NCI-H524 (cell line): ENCODE measurements at places on chromosomes 1 and 21.
A peak's percentile ranks its signal among the peaks of the same experiment; 100 is the strongest.

- DNase-seq = no peak
Observed at GRCh38 chr1:200653022-200653462, 16.7 kb downstream of the DDX59 start.

GRCh38 chr1:162832470-162832869 lies 28.5 kb downstream of the CCDC190 start:
- no peak for DNase-seq

- DNase-seq = no peak
Observed at GRCh38 chr1:84988588-84988987, 8.3 kb downstream of the MCOLN2 start.

DNA sequence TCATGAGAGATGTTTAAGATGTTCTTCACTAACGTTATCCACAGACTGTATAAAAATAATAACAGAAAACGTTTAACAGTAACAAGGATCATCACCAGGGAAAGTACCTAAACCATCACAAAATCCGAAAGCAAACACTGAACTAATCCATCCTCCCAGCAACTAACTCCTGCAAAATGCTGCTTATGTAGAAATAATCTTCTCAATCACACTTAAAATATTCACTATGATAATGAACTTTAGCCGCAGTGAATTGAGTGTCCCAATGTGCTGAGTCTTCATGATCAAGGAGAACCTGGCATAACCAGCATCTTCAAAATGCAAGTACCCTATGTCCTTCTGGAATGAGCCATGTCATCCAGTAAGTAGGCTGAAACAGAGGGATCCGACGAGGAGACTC lies 166.1 kb downstream of the LTN1 start:
- no peak for DNase-seq

GRCh38 chr1:84972377-84972987 lies 24.4 kb downstream of the MCOLN2 start:
- no peak for DNase-seq

- DNase-seq = no peak
Observed at GRCh38 chr1:21451981-21452411, 12.1 kb downstream of the NBPF3 start.

DNA sequence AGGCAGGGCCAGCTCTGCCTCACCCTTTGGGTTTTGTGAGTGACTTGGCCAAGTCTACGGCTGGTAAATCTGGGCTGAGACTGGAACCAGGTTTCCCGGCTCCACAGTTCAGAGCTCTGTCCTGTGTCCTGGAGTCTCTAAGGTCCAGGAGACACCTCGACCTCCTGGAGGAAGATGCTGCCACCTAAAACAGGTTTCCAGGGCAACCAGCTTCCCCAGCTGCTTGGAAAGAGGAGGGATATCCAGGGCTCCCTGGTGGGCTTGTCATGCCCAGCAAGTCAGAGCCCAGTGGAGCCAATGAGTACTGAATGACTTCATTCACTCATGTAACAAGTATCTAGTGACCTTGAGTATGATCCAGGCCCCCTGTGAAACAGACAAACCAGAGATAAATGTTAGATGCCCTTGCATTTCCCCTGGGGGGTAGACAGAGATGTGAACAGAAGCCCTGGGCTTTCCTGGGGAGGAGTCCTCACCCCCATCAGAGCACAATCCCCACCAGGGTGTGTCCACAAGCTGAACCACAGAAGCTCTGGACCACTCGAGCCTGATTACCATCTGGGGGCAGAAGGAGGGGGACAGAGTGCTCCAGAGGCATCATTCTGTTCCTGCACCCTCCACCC lies 181.2 kb upstream of the RAB4A start:
- no peak for DNase-seq

DNA sequence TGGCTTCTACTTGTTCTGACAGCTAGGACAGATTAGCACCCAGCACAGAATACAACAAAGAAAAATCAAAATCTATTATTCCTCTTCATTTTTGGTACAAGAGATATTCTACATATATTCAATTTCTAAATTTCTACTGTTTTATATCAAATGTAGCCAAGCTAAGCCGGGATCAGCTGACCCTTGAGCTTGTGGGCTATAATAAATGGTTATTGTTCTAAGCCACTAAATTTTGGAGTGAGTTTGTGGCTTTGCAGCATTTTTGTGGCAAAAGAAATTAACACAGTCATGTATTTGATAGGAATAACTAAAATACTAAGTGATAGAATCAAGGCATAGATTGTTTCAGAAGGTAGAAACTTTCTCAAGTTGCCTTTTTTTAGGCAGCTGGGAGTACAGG lies 50.7 kb downstream of the APP start:
- no peak for DNase-seq

- no peak for DNase-seq
Observed at GRCh38 chr1:8193840-8194406, 124.0 kb upstream of the SLC45A1 start.

DNA sequence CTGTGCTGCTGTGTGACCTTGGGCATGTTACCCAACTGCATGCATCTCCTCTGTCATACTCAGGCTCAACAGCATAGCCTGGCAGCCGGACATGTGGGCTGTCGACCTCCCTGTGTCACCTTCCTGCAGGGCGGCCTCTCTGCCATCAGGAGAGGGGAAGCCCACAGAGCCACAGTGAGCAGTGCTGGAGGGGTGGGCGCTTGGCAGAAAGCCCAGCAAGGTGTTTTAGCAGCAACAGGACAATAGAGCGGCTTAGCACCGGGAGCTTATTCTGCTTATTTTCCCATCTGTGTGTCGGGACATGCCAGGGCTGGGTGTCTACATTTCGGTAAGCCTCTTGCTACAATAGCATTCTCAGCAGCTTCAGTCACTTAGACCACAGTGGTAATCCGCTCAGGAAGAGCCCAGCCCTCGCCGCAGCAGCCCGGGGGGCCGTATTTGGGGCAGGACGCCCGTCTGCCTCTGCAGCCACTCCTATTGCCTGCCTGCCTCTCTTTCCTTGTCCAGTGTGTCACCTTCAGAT lies 22.8 kb upstream of the CDK18 start:
- DNase-seq = peak; percentile 78

DNA sequence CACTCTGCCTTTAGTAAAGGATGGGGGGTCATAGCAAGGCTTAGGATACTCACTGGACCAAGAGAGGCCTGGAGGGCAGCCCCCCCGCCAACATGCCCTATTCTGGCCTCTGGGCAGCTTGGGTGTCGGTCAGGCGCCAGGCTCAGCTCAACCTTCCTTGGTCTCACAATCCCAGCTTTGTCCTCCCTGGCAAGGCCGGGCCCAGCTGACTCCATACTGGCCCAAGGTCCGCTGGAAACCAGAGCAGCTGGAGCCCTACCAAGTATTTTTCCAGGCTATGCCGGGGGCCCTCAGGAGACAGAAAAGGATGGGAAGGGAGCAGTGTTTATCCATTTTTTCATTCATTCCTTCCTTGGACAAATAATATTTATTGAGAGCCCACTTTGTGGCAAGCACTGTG lies 6.2 kb downstream of the FBXO2 start:
- DNase-seq = no peak

DNA sequence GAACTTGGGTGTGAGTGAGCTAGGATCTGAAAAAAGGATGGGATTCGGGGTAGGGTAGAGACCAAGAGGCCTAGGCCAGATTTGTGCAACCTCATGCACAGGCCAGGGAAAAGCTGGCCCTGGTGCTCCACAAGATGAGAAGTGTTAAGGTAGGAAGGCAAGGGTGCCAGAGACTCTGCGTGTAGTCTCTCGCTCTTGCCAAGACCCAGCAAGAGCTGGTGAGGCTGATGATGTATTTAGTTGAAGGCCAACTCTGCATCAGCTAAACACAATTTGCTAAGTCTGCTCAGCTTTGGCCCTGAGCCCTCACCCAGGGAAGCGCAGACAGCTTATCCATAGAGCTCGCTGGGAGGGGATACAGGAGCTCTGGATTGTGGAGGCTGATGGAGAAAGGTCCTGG lies 26.6 kb upstream of the SOX13 start:
- no peak for DNase-seq

DNA sequence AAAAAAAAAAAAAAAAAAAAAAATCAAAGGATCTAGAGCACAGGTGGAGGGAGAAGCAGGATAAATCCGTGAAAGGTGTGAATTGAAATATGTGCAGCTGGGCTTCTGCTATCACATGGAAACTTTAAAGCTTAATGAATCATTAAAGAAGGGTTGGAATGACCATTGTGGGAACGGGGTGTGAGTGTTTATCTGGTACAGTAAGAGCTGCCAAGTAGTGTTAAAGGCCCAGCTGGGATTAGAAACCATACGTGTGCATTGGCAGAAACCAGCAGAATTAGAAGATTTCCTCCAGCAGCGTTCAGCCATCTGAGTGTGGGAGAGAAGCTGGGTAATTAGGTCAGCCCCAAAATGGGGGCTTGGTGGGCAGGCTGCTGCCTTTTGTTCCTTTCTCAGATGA lies 13.5 kb downstream of the FALEC start:
- DNase-seq = no peak

DNA sequence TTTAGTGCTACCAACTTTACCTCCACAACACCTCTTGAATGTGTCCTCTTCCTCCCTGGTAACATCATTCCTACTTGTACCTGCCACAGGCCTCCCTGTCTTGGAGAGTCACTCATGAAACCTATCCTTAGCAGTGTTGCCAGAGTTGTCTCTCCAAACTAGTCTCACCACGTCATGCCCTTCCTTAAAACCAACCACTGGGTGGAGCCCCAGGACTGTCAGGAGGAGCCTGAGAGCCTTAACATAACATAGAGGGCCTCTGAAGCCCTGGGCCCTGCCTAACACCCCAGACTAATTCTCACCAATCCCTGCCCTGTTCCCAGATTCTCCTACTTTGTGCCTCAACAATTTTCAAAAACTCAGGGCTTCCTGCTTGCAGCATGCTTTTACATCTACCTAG lies 65.3 kb downstream of the ZNF697 start:
- peak; percentile 36 for DNase-seq

DNA sequence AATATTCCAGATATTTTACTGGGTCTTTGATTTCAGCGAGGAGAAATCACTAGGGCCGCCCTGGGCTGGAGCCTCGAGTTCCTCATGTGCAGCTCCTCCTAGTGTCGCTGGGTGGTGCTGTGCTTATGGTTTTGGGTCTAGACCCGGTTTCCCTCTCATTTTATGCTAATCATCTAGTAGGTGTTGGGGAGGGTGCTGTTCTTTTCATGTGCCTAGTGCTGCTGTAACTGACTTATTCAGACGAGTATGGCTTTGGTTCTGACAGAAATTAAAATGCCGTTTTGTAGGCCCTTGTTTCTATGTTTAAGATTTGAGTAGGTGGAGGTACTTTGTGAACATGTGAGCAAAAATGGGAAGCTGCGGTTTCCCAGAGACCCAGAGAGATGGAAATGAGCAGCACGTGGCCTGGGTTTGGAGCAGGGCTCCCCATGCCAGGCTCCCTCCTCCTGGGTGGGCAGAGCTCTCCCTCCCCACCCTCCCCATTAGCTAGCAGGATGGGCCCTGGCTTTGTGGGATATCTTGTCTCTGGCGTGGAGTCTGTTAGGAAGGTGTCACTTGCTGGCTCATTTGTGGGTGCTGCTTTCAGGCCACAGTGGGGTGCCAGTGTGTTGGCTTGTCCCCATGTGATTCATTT lies 74.0 kb upstream of the GPR88 start:
- DNase-seq = peak; percentile 41

DNA sequence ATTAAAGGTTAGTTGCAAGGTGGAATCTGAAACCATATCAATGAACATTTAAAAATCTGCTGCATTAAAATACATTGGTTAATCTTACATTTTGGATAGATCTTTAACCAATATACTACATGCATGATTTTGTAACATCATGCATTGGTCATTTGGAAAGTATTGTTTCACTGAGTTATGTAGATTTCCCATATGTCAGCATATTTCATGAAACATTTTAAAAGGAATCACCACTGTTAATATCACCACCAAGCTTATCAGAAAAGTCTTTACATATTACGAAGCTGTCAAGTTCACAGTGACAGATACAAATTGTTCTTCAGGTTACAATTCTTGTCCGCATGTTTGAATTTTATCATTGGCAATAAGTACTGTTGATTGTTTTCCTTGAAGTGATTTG lies 89.9 kb upstream of the ADGRL2 start:
- no peak for DNase-seq

DNA sequence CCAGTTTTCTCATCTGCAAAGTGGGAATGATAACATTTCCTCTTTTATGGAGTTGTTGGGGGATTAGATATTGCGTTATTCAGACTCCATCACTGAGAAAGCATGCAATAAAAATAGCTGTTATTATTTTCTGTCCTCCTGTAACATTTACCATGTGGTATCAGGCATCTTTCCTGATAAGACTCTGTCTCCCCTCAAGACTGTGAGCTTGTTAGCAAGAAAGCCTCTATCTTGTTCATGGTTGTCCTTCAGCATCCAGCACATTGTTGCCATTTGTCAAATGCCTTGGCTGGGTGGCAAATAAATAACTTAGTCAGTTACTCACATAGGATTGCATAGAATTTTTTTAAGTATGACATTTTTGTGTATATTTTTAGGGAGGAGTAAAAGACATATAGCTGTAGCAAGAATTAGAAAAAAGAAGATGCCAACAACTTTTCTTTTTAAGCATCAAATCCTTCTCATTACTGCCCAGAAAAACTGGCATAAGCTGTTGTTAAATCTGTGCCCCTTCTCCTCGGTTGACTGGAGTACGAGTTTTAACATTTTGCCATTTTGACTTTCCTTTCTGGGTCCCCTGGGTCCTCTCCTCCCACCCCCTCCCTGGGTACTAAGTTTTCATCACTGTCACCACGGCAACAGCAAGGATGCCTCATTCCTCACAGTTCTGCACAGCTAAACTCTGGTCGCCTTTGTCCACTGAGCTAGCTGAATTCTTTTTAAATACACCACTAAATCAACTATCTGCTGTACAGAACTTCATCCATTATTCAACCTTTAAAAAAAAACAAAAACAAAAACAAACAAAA lies 1.0 kb upstream of the JAM2 start:
- DNase-seq = no peak

GRCh38 chr1:40985875-40986274 lies 6.4 kb downstream of the CTPS1 start:
- no peak for DNase-seq

GRCh38 chr1:24391882-24392603 lies 21.5 kb downstream of the STPG1 start:
- DNase-seq = peak; percentile 58

DNA sequence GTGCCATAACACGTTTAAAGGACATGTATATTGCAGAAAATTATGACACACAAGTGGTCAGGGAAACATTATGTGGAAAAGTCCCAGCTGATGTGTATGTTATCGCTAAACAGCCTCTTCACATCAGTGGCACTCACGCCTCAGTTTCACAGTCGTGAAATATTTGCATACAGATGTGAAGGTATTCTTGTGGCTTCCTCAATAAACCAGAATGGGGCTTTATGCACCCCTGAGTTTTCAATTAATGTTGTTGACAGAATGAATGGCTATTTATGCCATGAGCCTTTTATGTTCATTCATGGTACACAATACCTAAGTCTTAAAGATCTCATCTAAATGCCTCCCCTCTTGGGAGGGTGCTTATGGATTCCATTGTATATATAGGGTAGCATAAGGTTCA lies 202.1 kb upstream of the ADGRL2 start:
- no peak for DNase-seq
